ENCODE measurements at places on chromosomes 5 and 9.

DNA sequence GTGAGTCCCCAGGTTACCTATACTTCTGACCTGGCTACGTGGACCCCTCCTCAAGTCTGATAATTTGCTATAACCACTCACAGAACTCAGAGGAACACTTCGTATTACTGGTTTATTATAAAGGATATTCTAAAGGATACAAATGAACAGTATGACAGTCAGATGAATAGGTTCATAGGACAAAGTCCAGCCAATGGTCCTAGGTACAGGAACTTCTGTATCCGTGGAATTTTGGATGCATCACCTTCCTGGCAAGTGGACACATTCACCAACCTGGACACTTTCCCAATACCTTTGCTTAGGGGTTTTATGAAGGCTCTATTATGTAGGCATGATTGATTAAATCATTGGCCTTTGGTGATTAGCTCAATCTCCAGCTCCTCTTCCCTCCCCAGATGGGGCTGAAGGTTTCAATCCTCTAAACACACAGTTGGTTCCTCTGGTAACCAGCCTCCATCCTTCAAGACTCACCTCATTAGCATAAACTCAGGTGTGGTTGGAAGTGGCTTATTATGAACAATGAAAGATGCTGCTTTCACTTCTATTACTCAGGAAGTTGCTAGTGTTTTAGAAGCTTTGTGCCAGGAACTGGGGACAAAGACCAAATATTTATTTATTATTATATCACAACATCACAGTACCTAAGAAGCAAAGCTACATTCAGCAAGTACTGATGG, 149.6 kb upstream of the ELL2 start:
- DNase-seq = no peak

DNA sequence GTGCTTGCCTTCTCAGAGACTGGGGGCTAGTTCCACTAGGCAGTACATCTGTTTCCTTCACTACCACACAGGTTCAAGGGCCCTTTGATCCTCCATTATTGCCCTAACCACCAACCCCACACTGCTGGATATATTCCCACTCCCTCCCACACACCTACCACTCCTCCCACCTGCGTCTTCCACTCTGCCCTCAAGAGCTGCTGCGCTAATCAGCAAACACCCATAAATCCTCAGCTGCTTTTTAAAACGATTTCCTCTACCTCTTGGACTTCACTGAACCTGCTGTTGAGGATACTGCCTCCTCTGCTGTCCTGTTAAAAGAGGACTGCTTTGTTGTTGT, 120.9 kb downstream of the MAPKAP1 start:
- DNase-seq = no peak

DNA sequence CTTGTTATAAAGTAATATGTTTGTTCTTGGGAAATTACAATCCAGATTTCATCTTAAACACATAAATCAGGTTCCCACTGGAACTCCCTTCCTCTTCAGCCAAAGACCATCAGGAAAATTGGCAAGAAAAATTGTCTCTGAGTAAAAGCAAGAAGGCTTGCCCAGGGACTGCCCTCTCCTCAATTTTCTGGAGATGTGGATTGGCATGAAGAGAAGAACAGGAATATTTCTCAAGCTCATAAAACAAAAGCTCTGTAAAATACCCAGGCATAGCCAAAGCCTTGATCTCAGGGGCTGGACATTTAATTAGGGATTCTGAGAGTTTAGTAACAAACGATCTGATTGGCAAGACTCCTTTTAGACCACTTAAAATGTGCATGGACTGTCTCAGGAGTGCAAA, 223.4 kb downstream of the ZNF608 start:
- DNase-seq = no peak

DNA sequence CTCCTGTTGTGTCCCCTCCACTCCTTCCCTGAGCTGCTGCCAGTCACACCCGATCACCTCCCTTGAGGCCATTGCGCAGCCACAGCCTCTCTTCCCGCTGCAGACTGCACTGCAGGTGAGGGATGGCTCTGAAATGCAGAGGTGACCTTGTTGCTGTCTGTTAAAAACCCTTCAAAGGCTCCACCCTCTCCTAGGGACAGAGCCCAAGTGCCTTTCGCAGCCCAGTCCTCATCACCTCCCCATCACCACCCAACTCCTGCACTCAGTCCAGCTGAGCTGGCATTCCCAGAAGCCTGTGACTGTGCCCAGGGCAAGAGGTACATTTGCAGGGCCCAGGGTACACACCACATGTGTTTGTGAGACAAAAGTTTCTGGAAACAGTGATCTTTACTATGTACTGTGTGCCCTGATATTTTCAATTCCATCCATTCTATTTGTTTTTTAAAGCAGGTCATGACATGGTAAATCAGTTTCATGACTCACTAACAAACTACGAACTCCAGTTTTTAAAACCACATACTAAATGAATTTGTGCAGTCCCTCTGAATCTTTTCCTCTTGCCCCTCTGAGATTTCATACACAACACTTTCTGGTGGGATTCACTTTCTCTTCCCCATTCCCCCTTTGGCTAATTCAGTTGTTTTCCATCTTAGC, 73.0 kb upstream of the SPOCK1 start:
- no peak for DNase-seq

DNA sequence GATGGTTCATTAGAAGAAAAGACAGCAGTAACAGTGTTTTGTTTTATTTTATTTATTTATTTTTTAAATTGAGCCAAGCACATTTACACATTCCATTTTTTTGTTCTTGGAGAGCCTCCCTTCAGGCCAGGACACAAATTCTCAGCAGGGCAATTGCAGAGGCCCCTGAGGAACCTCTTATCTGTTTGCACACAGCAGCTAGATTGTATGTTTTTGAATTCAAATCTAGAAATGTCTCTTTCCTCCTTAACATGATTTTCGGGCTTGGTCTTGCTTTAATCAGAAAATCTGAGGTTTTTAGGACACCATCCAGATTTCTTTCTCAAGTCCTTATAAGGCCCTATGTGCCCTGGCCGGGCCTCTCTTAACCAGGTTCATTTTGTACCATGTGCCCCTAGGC, 76.0 kb downstream of the PRR16 start:
- no peak for DNase-seq

- no peak for DNase-seq
These were observed 66.1 kb downstream of the FBXL17 start for GRCh38 chr5:108315829-108316228.

GRCh38 chr5:181235323-181235688, 8.4 kb downstream of the RACK1 start:
- DNase-seq = no peak

- DNase-seq = peak; percentile 24
These were observed 939.7 kb downstream of the NR2F1-AS1 start for GRCh38 chr5:92641031-92641962.

- no peak for DNase-seq
These were observed 4.3 kb upstream of the EMB start for GRCh38 chr5:50445296-50445949.

DNA sequence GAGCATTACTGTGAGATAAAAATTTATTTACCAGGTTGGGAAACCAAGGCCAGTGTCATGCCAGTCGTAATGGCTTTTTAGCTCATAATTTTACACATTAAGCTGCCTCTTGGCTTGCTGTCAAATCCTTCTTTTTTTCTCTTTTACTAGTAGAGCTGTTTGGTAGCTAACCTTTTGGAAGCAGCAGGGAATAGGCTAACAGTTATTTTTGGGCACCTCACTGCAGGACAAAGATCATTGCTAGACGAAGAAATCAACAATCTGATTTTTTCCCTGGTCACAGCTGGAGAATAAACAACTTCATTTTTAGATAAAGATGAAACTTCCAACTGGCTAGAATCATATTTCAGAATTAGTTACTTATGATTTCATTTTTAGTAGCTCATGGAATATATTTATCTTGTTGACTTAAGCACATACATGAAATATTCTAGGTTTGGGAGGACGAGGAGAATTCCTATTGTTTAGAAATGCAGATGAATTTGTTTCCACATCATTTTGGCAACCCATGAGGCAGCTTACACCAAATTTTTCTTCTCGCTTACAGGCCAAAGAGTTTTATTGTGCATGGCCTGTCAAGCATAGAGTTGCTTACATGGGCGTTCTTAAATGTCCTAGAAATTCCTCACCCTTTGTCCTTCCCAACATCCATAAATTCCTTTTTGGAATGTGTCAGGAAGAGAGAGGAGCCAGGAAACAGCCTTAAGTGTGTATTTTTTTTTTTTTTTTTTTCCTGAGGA, 19.6 kb downstream of the TNC start:
- no peak for DNase-seq

GRCh38 chr9:114482593-114482992, 22.7 kb downstream of the WHRN start:
- no peak for DNase-seq

- no peak for DNase-seq
These were observed 243.5 kb downstream of the MAST4 start for GRCh38 chr5:66839636-66840185.

All from nephron progenitor cell (in vitro differentiated cells).